Omental fat pad (tissue), 4 donors: ENCODE measurements at places on chromosomes 1 and 21.

DNA sequence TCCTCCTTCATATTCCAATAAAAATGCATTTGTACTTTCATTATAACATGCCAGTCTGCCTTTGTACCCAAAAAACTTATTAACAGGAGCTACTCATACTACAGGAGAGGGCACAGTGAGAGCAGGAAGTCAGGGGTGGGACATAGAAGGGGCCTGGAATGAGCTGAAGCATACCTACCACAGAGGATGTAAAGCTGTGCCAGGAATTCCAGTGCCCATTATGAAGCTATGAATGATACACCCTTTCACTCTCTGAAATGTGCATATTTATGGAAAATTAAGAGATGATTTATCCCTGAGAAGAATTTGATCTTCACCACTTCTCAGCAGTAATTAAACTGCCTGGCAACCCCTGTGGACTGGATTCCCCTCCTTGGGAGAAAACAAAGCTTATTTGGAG, 65.8 kb downstream of the ATP5PO start:
- DNase-seq, result no peak

- no peak for DNase-seq
Observed at GRCh38 chr1:107184888-107185287, 44.0 kb downstream of the NTNG1 start.

DNA sequence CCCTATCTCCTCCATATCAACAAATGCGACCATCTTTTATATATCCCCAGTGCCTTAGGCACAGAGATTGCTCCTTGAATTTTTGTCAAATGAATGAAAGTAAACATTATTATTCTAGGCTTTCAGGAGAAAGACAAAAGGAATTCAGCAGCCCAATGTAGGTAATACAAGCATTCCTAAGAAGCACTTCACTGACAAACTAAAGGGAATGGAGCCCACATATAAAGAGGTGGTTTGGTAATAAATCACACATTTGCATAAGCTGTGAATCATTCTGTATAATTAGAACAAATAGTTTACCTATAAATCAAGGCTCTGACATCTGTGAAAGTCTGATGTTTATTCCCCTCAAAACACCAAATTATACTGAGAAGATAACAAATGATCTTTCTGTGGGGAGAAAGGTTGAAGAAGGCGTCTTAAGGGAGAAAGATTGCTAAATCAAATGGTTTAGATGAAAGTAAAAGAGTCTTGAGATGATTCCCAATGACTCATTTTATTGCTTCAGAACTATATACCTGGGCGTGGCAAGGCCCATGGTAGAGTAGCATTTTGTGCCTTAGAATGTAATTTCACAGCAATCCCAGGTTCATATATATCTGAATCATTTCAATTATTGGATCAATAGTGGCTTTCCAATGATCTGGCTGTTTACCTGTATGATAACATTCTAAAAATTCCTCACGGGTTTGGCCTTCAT, 558.1 kb downstream of the AGBL4 start:
- no peak for DNase-seq

- no peak for DNase-seq
Observed at GRCh38 chr1:66350001-66350547, 183.9 kb upstream of the SGIP1 start.

DNA sequence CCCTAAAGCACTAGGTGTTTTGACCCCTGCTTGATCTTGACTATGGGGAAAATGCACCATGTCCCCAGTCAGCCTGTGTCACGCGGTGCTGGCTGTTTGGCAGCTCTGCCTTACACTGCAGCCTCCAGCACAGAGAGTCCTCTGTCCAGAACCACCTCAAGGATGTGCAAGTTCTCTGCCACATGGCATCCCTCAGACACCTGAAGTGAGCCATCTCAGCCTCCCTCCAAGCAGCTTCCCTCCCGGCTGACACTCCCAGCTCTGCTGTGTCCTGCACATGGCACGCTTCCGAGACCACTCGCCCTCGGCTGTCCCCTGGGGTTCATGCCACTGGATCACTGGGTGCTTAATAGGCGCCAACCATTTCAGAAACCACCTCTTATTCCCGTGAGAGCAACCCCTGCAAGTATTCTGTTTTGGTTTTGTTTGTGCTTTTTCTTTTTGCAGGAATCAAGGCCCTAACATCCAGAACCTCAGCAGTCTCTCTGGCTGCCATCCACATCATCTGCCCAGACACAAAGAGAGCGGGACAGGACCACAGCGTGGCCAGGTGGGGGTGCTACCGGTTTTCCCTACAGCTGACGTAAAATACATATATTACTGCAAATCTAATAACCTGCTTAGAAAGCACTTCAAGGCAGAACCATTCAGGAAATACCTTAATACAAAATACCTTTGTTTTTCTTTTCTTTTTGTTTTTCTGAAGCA, 45.7 kb downstream of the CAPZB start:
- no peak for DNase-seq
